ENCODE measurements at places on chromosomes 16 and 17. TPM values are rescaled to one million over a fixed set of nuclear protein-coding genes. Genes with fewer than 3 reads are reported as not detected.

CRYM gene
- 0.30 TPM for total RNA-seq

PTX4 gene
- total RNA-seq, result 0.33 TPM

FBXL19 gene
- 22.7 TPM for total RNA-seq

CLEC19A gene
- total RNA-seq, result not detected

SOX8 gene
- total RNA-seq, result 7.0 TPM

Data from aorta (tissue), 5 donors.